ENCODE measurements at places on chromosomes 5 and 9.

DNA sequence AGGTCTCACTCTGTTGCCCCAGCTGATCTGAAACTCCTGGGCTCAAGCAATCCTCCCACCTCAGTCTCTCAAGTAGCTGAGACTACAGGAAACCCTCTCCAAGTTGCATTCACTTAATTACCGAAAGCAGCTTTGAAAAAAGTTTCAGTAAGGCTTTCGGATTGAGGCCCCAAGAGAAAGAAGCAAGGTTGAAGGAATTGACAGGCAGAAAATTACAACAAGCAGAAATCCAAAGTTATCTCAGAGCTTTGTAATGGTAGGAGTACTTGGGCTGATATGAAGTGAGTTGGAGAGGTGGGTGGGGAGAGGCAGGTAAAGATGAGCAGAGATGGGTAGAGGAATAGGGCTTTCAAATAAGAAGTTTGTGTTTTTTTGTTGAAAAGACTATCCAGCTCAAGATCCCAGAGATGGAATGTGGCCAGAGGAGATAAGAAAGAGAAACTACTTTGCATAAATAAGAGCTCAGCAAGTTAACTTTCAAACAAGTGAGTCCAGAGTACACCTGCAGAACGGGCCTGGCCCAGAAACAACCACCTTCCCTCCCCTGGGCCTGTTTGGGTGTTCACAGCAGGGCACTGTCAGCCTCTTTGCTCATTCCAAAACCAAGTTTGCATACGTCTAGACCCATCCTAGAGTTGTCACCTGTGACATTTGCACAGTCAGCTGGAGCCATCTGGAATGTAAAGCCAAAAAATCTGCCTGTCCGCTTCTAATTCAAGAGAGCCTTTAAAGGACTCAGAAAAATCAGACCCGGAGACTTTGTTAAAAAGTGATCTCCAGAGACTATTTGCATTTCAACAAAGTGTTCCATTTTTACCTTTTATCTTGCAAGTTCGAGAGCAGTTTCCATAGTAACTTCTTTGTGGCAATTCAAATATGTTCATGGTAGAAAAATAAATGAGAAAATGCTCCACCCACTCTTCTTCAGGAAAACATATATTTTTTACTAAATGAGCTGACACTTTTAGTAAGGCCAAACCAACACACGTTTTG lies 2.2 kb upstream of the CLINT1 start:
- no peak for DNase-seq

GRCh38 chr5:143316844-143317631 lies 86.4 kb downstream of the NR3C1 start:
- no peak for DNase-seq

GRCh38 chr5:82396871-82397514 lies 118.8 kb upstream of the RPS23 start:
- DNase-seq: no peak

- peak; percentile 5 for DNase-seq
Measured at GRCh38 chr9:109198736-109199382, 31.8 kb upstream of the FRRS1L start.

- DNase-seq: no peak
Measured at GRCh38 chr5:125348221-125348692, 601.8 kb upstream of the ZNF608 start.

GRCh38 chr5:56717253-56717987 lies 97.9 kb upstream of the MAP3K1 start:
- DNase-seq: no peak

DNA sequence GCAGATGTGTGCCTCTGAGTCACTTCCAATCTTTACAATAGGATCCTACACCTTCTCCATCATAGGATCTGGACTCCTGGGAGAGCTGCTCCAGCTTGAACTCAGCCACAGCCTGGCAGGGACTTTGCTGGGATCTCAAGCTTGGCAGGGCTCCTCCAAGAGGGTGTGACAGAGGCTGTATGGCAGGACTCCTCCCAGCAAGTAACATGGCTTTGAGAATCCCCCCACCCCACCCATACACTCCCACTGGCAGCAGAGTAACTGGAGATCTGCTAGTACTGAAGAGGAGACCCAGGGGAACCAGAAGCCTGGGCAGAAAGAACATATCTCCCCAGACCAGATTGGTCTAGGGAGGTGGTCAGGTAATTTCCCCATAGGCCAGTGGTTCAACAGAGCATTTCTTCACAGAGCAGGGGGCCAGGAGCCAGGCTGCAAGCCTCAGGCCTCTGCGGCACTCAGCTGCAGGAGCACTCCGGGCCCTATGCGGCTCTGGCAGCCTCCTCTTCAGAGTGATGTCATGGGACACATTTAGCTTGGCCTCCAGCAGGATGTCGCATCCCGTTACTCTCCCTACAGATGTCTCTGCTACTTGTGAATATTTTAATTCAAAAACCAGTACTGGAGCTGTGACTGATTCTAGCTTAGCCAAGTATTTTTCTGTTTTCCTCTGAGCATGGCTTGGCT lies 1.7 kb upstream of the ACSL6 start:
- DNase-seq: no peak

DNA sequence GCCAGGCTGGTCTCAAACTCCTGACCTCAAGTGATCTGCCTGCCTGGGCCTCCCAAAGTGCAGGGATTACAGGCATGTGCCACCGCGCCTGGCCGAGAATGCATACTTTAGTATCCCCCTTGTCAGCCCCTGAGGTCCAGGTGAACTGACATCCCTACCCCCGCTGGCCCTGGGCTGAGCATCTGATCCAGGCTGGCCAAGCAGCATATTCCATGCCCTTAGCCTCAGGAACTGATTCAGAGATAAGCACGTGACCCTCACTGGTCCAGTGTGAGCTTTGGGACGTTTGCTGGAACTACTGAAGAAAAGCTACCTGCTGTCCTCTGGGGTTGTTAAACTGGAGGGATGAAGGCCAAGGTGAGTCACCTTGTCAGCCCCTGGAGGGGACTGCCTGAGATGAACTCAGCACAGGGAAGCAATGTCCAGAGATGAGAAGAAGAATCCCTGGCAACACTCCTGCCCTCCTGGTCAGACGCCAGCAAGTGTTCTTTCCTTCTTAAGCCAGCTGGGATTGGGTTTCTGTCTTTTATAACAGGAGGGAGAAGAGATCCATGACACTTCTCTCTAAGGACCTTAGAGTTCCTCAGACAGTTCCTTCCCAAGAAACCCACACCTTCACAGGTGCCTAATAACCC lies 59.1 kb upstream of the FBXW11 start:
- no peak for DNase-seq

DNA sequence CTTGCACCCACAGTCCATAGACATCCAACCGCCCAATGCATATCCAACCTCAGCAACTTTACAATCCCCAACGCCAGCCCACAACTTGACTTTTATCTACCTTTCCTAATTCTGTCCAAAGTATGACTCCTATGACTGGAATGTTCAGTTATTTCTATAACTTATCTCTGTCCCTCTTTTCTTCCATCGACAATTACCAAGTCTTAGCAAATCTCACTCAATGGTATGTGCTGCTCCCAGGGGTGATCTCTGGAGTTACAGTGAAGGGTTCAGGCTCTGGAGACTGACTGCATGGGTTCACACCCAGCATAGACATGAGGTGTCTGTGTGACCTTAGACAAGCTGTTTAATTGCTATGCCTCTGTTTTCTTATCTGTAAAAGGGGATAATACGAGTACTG lies 106.9 kb downstream of the SPOCK1 start:
- no peak for DNase-seq

DNA sequence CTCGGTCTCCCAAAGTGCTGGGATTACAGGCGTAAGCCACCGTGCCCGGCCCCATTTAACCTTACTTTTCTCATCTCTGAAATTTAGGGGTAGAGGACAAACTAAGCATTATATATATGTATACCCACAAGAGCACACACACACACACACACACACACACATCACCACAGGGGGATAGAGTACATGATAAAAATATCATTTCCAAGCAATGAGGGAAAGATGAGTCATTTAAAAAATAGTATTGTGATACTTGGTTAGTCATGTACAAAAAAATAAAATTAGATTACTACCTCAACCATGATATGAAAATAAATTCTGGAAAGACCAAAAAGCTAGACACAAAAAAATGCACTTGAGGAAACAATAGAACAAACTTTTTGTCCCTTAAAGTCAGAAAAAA lies 67.2 kb downstream of the CDH18 start:
- no peak for DNase-seq

DNA sequence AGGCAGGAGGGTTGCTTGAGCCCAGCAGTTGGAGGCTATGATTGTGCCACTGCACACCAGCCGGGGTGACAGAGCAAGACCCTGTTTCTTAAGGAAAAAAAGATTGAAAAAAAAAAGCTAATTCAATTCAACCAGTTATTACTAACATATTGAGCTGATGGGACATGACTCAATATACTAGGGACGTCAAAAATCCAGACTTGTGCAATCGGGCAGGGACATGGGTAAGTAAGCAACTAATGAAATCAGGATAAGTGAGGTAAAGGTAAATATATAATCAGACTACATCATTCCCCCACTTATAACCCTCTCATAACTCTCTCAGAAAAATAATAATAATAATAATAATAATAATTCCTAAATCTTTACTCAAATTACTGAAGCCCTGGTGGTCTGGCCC lies 975 bp upstream of the HAVCR1 start:
- no peak for DNase-seq

DNA sequence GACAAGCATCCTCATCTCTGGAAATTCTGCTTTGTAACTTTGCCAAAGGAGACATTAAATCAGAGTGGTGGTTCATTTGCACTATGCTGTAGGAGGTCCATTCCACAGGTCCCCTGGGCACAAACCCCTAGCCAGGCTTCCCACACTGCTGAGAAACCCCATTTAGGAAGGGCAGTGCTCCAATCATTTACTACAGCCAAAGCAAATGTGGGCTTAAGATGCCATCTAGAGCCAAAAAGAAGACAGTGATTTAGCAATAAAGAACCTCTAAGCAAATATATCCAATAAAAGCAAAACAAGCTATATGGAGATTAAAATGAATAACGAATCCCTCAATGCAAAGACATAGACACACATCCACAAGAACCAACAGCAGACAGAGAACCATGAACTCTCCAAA lies 129.0 kb upstream of the ALDH1B1 start:
- no peak for DNase-seq

GRCh38 chr5:7374186-7374585 lies 21.8 kb upstream of the ADCY2 start:
- no peak for DNase-seq

GRCh38 chr9:76531231-76531780 lies 72.3 kb downstream of the GCNT1 start:
- DNase-seq: no peak

DNA sequence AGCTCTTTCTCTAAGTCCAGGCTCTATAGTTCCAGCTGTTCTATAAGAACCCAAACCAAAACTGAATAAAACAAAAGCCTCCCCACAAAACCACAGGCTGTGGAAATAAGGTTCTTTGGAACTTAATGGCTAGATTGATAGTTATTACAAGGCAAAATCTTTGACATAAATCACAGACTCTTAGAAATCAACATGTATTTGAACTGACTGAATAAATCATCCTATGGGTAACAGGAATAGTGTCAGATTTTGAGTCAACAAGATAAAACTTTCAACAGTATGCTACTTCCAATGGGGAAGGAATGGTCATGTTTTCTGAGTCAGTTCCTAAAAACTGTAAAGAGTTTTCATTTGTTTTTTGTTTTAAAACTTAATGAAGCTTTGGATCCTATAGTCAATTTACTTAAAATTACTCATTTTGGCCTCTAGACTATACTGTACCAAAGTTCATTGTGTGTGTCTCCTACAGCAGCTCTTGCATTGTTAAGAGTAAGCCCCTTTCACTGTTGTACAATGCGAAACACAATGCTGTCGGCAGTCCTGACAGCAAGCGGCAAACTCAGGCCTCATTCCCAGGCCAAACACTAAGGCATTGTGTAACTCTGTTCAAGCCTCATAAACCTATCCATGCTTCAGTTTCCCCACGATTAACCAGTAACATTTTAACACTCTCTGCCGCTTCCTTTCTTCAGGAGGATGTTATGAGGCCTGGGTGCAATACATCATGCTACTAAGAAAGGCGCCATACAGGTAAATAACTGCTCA lies 134.1 kb downstream of the ARL15 start:
- no peak for DNase-seq

DNA sequence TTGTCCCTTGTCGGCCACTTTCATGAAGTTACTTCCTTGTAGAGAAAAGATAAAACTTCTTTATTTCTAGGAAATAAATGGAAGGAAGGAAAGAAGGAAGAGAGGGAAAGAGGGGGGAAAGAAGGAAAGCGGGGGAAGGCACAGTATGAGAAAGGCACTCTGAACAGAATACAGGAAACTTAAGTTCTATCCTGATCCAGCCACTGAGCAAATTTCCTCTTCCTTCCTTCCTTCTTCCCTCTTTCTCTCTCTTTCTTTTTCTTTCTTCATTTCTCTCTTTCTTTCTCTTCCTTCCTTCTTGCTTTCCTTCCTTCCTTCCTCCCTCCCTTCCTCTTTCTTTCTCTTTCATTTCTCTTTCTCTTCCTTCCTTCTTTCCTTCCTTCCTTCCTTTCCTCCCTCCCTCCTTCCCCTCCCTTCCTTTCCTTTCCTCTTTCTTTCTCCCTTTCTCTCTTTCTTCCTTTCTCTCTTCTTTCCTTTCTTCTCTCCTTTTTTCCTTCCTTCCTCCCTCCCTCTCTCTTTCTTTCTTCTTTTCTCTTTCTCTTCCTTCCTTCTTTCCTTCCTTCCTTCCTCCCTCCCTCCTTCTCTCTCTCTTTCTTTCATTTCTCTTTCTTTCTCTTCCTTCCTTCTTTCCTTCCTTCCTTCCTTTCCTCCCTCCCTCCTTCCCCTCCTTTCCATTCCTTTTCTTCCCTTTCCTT lies 240.2 kb upstream of the BRINP1 start:
- no peak for DNase-seq

DNA sequence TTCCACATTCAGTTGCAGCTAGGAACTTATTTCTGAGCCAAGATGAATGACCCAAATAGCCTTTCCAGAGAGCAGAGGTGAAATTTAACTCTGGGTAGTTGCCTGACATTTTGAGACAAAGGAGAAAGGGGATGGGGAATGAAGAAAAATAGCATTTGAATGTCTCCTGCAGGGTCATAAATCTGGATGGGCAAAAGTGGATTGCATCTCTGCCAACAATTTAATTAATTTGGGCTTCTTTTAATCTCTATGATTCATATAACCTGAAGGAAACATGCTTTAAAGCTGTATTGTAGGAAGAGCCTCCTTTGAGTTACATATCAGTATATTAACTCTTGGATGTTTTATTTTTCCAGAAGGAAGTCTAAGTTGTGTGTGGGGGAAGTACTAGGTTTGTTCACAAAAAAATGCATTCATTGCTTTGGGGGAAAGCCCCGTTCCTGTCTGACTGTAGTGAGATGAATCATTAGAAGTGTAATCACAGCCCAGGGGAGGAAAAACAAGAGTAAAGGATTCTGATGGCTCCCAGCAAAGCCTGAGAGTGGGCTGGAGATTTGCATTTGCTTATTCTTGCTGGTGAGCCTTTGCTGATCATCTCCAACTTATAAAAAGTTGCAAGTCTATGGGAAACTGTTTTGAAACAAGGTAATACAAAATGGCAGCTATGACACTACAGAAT lies 133.0 kb upstream of the IQGAP2 start:
- DNase-seq: no peak

- DNase-seq: no peak
Measured at GRCh38 chr5:31888564-31888963, 249.6 kb downstream of the PDZD2 start.
